ENCODE measurements at places on chromosomes 6 and 20.

- DNase-seq: no peak
These were observed 179.1 kb upstream of the EYA4 start for GRCh38 chr6:133062077-133062476.

- no peak for DNase-seq
These were observed 8.1 kb upstream of the ZNFX1 start for GRCh38 chr20:49285813-49286494.

DNA sequence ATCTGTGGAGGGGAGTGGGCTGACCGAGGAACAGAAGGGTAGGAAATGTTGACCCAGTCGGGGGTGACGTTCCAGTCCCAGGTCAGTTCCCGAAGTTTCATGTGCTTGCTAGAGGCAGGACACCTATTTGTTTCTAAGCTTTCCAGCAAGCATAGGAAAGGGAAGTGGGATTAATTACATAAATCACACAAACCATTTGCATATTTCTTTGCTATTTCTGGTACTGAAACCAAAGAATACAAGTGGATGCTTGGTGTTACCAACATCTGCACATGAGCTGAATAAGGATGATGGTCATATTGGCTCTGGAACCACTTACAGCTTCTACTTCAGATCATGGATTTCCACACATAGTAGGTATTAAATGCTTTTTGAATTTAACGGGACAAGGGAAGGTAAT, 546.5 kb downstream of the PRKN start:
- no peak for DNase-seq

DNA sequence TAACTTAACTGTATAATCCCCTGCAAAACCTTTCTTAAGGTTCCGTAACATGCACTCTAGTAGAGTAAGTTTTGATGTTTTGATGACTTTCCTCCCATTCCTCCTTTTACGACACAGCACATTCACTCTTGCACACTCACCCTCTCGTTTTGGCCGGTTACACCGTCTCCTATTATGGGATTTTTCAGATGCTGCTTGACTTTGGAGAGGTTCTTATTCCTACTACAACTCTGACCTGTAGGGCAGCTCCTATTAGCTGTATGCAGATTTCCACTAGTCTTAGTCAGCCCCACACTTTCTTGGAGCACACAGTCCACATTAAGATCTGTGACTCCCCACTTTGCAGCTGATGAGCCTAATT, 223.7 kb upstream of the SYNCRIP start:
- no peak for DNase-seq

GRCh38 chr20:59412875-59413284, 112.5 kb downstream of the EDN3 start:
- no peak for DNase-seq

DNA sequence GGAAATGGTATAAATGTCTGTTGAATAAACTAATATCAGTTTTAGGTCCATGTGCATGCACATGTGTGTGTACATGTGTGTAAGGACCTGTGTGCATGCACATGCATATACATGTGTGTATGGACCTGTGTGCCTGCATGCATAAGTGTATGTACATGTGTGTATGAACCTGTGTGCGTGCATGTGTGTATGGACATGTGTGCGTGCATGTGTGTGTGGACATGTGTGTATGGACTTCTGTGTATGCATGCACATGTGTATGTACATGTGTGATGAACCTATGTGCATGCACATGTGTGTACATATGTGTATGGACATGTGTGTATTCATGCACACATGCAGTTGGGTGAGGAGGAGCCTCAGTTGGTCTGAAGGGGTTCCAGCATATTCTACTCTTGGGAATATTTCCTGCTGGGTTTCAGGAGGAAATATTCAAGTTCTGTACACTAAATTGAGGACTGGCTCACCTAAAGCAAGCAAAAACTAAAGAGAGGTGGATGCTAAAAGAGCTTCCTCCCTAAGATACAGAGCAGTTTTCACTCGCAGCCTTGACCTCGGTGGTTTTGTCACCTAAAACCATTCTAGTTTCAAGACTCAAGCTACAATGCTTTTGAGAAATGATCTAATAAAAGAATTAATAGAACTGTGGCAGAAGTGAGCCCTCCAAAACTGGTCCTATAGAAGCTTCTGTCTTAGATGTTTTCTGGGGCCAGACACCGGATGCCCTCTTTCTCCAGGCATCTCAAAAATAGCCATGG, 742.8 kb downstream of the MAFB start:
- no peak for DNase-seq

GRCh38 chr6:30570740-30571074, 535 bp upstream of the ABCF1 start:
- no peak for DNase-seq

DNA sequence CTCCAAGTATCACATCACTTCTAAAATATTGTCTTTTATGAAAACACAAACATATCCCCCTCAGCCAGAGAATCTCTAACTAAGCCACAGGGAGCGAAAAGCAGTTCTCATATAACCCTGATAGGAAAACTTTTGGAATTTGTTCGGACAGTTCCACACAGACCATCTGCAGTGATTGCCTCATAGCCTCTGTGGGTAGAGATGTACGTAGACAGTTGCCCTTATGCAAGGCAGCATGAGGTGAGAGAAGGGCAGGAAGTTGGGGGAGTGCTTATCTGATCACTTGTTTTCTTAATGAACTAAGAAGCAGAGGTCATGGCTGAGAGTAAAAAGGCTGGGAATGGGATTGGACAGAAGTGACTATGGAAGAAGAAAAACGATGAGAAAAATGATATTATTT, 39.6 kb downstream of the SLC23A2 start:
- DNase-seq: no peak

DNA sequence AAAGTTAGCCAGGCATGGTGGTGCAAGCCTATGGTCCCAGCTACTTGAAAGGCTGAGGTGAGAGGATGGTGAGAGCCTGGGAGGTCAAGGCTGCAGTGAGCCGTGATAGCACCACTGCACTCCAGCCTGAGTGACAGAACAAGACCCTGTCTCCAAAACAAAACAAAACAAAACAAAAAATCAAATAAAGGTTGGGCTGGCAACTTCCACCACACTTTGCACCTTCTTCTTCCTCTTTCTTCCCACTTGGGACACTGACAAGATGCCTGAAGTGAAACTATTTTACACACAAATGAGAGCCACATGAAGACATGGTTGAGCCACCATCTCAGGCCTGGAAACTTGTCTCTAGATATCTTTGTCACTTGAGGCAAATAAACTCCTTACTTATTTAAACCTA, 53.8 kb upstream of the CCDC28A start:
- no peak for DNase-seq

Data from neural crest cell (in vitro differentiated cells).